Ascending aorta (tissue), 2 donors: ENCODE measurements at places on chromosomes 5 and 9.

- DNase-seq = no peak
- no peak within 1 kb of the TSS for H3K27ac ChIP-seq
- no peaks in the 10 kb centered on the region for H3K36me3 ChIP-seq
- no peaks in the 10 kb centered on the region for H3K4me1 ChIP-seq
- H3K27me3 ChIP-seq = no peaks in the 10 kb centered on the region
- H3K4me3 ChIP-seq = no peak within 1 kb of the TSS
Observed at GRCh38 chr9:21141427-21141882, at the start of gene IFNW1. IFNW1 (minus strand) TSS chr9:21141832; CDS start chr9:21141570, 262 bp downstream.

GRCh38 chr9:87593359-87593980 is 95.8 kb downstream of the DAPK1 start:
- no peak overlapping the region for H3K4me3 ChIP-seq
- H3K4me1 ChIP-seq = no peaks in the 10 kb centered on the region
- H3K27me3 ChIP-seq = no peaks in the 10 kb centered on the region
- DNase-seq = no peak
- H3K27ac ChIP-seq = no peak overlapping the region
- H3K36me3 ChIP-seq = no peaks in the 10 kb centered on the region

DNA sequence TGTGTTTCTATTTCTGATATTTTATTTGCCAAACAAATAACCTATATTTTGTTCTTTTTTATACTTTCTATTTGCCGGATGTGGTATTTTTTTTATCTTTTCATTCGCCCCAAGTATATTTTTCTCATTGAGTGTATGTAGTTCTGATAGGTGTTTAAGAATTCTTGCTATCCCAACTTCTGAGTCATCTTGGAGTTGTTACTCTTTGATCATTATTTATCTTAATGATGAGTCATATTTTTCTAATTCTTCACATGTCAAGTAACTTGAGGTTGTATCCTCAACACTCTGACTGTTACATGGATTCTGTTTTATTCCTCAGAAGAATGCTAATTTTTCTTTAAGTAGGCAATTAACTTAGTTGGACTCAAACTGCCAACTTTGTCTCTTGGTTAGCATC is 498.1 kb downstream of the TLE1 start:
- DNase-seq = no peak
- H3K27me3 ChIP-seq = no peaks in the 10 kb centered on the region
- no peaks in the 10 kb centered on the region for H3K36me3 ChIP-seq
- H3K27ac ChIP-seq = no peak overlapping the region
- no peaks in the 10 kb centered on the region for H3K4me1 ChIP-seq
- no peak overlapping the region for H3K4me3 ChIP-seq

GRCh38 chr5:140336388-140336787 is 10.0 kb downstream of the HBEGF start:
- H3K4me3 ChIP-seq = no peak overlapping the region
- no peaks in the 10 kb centered on the region for H3K27me3 ChIP-seq
- H3K36me3 ChIP-seq = peaks cover 16% of the 10 kb centered on the region

DNA sequence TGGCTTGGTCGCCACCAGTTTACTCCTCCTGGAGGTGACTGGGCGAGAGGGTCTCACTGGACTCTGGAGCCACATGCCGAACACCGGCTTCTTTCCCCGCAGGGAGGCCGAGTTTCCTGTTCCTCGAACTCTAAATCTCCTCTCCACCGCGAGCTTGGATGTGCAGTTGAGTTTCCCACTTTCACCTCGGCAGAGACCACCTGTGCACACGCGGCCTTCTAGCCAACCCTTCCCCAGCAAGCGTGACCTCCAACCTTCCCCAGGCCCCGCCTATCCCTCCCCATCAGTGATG is 380.1 kb downstream of the IRX2 start:
- no peaks in the 10 kb centered on the region for H3K27me3 ChIP-seq
- no peaks in the 10 kb centered on the region for H3K36me3 ChIP-seq
- DNase-seq = no peak

DNA sequence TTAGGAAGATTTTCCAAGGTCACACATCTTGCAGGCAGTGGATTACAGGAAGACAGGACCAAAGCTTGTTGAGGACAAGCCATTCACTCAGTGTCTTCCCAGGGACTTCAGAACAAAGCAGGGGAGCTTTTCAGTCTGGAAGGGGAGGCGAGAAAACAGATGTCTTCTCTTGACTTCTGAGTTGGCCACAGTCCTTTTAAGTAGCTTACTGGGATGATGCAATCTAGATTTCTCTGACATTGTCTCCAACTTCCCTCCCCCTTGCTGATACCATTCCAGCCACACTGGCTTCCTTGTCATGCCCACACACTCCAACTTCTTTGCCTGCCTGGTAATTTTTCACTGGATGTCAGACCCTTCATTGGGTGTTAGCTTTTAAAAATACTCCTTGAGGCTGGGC is 174.2 kb upstream of the TBC1D2 start:
- H3K27ac ChIP-seq = no peak overlapping the region
- H3K4me3 ChIP-seq = no peak overlapping the region
- no peaks in the 10 kb centered on the region for H3K27me3 ChIP-seq
- H3K36me3 ChIP-seq = no peaks in the 10 kb centered on the region
- DNase-seq = no peak

GRCh38 chr5:174101195-174101730 is 55.8 kb downstream of the NSG2 start:
- no peaks in the 10 kb centered on the region for H3K27me3 ChIP-seq
- no peak overlapping the region for H3K4me3 ChIP-seq
- no peaks in the 10 kb centered on the region for H3K4me1 ChIP-seq
- H3K27ac ChIP-seq = no peak overlapping the region
- no peaks in the 10 kb centered on the region for H3K36me3 ChIP-seq

GRCh38 chr9:126952205-126952977 is 37.8 kb downstream of the RALGPS1 start:
- H3K27ac ChIP-seq = no peak overlapping the region
- no peaks in the 10 kb centered on the region for H3K27me3 ChIP-seq
- no peak overlapping the region for H3K4me3 ChIP-seq
- peaks cover 11% of the 10 kb centered on the region for H3K4me1 ChIP-seq
- DNase-seq = no peak

DNA sequence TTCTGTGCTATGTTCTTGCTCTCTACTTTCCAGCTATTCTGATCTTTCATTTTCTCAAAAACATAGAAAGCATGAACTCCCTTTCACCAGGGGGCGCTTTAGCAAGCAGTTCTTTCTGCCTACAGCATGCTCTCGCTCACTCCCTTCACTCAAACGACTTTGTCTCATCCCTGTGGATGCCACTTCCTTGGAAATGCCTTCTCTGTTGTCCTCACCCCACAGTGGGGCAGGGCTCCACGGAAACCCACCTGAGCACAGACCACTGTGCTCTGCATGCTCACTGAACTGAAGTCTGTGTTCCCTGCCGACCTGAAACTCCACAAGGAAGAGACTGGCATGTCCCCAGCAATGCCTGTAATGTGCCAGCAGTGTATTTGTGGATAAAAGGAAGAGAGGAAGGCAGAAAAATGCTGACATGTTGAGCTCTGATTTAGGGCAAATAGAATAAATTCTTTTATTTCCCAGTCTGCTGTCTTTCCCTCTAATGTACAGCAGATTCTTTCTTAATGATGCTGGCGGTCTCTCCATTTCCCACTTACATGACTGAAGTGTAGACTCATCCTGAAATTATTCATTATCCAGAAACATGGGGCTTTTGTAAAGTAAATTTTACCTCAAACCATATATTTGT is 4.9 kb upstream of the ROR2 start:
- H3K27me3 ChIP-seq = peaks cover under 1% of the 10 kb centered on the region
- H3K27ac ChIP-seq = no peak overlapping the region
- H3K4me1 ChIP-seq = no peaks in the 10 kb centered on the region
- no peak for DNase-seq

DNA sequence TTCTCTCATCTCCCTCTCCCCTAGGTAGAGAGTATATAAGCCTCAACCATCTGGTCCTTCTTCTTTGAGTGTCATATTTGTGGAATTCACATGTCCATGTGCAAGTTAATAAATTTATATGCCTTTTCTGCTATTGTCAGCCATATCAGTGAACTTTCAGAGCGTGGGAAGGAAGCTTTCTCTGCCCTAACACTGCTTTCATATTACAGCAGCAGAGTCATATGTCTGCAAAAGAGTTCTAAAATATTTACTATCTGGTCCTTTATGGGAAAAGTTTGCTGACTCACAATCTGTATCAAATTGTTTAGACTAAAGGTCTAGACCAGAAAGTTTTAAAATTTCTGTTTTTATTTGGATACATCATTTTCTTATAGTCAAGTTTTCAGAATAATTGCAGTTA is 669.0 kb downstream of the LRRC70 start:
- H3K27ac ChIP-seq = no peak overlapping the region
- no peak for DNase-seq
- no peaks in the 10 kb centered on the region for H3K36me3 ChIP-seq
- no peaks in the 10 kb centered on the region for H3K4me1 ChIP-seq
- H3K4me3 ChIP-seq = no peak overlapping the region
- H3K27me3 ChIP-seq = no peaks in the 10 kb centered on the region

DNA sequence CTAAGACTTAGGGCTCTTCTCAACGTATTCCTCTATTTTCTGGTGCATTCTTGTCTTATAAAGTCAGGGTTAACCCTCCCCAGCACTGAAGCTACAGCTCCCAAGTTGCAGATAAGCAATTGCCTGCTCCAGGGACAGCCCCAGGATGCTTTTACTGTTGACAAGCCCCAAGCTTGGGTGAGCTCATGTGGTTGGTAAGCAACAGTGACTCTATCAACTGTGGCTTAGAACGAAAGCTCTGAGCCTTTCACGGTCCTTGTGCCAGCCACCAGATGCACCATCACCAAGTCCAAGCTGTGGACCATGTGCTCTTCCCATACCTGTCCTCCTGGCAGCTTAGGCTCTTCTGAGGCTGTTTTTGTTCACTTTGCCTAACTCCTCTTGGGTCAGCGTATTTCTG is 13.5 kb downstream of the ADRB2 start:
- no peaks in the 10 kb centered on the region for H3K4me1 ChIP-seq
- DNase-seq = no peak
- no peaks in the 10 kb centered on the region for H3K27me3 ChIP-seq
- no peak overlapping the region for H3K27ac ChIP-seq
- H3K36me3 ChIP-seq = no peaks in the 10 kb centered on the region

- H3K36me3 ChIP-seq = no peaks in the 10 kb centered on the region
- no peak overlapping the region for H3K4me3 ChIP-seq
- no peak for DNase-seq
- no peak overlapping the region for H3K27ac ChIP-seq
- no peaks in the 10 kb centered on the region for H3K27me3 ChIP-seq
Observed at GRCh38 chr9:134650431-134651190, 9.0 kb downstream of the COL5A1 start.

GRCh38 chr9:121620325-121620673 is 31.1 kb upstream of the DAB2IP start:
- no peak for DNase-seq
- no peaks in the 10 kb centered on the region for H3K27me3 ChIP-seq
- no peaks in the 10 kb centered on the region for H3K4me1 ChIP-seq
- no peak overlapping the region for H3K27ac ChIP-seq
- H3K4me3 ChIP-seq = no peak overlapping the region
- H3K36me3 ChIP-seq = no peaks in the 10 kb centered on the region
